RWPE1 (cell line): ENCODE measurements at places on chromosomes 16 and 17.

- DNase-seq: no peak
These were observed 181.4 kb upstream of the WSCD1 start for GRCh38 chr17:5888811-5889210.

DNA sequence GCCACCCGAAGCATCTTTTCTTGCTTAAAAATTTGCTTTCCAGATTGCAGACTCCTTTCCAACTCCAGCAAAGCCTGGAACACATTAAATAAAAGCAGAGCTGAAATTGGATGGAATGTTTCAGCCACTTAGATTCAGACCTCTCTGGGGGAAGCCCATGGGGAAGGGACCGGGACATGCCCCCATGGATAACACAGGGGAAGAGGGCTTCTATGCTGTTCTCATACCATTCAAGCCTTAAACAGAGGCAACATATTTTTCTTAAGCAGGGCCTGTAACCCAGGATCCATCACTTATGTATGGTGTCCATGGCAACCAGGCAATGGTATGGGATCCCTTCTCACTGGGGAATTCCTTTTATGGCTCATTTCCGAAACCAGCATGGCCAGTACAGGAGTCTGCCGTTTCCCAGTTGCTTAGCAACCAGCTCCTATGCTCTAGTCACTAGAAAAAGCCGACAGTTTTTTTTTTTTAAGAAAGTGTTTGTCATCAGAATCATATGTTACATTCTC, 62.0 kb upstream of the MARCHF10 start:
- peak; percentile 55 for DNase-seq

DNA sequence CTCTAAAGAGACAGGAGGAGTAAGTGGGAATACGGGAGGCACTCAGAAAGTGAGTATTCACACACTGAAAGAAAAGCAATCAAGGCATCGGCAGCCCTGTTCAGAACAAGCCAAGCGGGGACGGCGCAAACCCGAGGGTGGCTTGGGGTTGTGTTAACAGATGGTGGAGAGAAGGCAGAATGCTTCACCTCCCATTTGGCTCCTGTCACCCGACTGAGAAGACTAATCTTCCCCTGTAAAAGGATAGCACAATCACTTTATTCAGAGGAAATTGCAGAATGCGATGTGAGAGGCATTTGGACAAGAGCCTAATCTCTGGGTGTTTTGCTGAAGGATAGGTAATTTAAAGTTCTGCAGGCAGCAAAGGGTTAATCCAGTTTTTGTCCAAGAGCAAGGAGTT, 119.3 kb upstream of the WSCD1 start:
- DNase-seq: no peak

- no peak for DNase-seq
These were observed 632.0 kb upstream of the SOX9 start for GRCh38 chr17:71488851-71489250.

GRCh38 chr16:71746442-71747046, 22.0 kb upstream of the PHLPP2 start:
- peak; percentile 34 for DNase-seq

GRCh38 chr17:16961792-16962191, 10.1 kb downstream of the TNFRSF13B start:
- DNase-seq: no peak

DNA sequence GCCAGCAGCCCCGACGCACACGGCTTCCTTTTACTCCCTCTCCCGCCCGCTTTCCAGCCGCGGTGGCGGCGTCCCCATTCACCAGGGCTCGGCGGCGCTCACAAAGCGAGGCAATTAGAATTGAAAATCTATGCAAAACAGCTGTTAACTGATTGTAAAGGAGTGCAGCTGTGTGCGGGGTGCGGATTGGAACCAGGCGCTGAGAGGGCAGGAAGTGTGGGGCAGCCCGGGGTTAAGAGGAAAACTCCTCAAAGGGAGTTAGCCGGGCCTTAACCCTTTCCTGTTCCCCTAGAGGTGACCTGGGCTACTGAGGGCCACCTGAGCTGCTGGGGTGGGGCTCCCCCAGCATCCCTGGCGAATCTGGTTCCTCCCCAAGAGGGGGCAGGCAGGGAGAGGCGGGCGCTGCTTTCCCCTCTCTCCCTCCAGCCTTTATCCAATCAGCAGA, 5.8 kb upstream of the GSE1 start:
- no peak for DNase-seq

GRCh38 chr17:38741921-38742410, 6.2 kb downstream of the PCGF2 start:
- DNase-seq: no peak

GRCh38 chr17:59688496-59688895, 18.7 kb downstream of the PTRH2 start:
- no peak for DNase-seq
